NCI-H187 (cell line): ENCODE measurements at places on chromosomes 6 and 20.

DNA sequence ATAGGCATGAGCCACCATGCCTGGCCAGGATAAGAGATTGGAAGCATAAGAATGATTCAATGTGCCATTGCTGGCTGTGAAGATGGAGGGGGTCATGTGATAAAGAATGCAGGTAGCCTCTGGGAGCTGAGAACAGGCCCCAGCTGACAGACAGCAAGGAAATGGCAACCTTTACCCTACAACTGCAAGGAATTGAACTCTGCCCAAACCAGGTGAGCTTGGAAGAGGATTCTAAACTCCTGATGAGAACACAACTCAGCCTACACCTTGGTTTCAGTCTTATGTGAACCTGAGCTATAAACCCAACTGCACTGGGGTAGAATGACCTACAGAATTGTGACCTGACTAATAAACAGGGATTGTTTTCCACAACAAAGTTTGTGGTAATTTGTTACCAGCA lies 82.0 kb upstream of the AKIRIN2 start:
- no peak for DNase-seq

GRCh38 chr20:50304923-50305635 lies 114.4 kb downstream of the CEBPB start:
- no peak for DNase-seq

DNA sequence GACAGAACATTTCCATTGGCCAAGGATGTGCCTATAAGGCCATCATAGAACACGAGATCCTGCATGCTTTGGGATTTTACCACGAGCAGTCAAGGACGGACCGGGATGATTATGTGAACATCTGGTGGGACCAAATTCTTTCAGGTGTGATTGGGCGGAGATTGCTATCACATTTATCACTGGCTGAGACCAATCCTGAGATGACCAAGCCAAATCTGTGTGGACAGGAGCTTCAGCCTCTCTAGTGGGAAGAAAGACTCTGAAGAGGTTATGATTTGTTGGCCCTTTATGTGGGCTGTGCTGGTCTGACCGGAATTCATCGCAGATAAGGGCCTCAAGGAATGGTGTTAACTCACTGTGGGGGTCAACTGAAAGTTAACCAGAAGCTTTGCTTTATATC lies 26.4 kb downstream of the MEP1A start:
- DNase-seq = no peak

GRCh38 chr20:58138395-58138794 lies 90.1 kb downstream of the ANKRD60 start:
- no peak for DNase-seq
